NCI-H446 treated with DMSO at 0.1 percent for 48 hours (cell line): ENCODE measurements at places on chromosomes 2 and 18.

GRCh38 chr2:15808944-15809343 is 131.4 kb upstream of the MYCN start:
- DNase-seq: no peak

GRCh38 chr2:215745331-215745730 is 268.0 kb downstream of the MREG start:
- no peak for DNase-seq

DNA sequence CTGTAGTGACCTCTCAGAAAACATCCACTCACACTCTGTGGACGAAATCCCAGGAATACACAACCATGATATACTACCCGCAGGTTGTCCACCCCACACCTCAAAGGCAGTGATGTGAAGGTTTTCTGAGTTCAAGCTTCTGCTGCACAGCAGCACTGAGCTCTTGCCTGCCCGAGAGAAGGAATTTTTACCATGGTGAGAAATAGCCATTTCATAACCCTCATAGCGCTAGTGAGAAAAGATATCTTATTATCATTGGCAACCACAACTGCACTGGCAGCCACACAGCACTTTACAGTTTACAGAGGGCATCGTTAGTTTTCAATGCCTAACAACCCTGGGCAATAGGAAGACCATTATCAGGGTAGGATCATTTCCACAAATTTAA is 36.9 kb downstream of the NAPG start:
- no peak for DNase-seq

GRCh38 chr2:22737144-22737543 is 647.8 kb upstream of the KLHL29 start:
- no peak for DNase-seq

DNA sequence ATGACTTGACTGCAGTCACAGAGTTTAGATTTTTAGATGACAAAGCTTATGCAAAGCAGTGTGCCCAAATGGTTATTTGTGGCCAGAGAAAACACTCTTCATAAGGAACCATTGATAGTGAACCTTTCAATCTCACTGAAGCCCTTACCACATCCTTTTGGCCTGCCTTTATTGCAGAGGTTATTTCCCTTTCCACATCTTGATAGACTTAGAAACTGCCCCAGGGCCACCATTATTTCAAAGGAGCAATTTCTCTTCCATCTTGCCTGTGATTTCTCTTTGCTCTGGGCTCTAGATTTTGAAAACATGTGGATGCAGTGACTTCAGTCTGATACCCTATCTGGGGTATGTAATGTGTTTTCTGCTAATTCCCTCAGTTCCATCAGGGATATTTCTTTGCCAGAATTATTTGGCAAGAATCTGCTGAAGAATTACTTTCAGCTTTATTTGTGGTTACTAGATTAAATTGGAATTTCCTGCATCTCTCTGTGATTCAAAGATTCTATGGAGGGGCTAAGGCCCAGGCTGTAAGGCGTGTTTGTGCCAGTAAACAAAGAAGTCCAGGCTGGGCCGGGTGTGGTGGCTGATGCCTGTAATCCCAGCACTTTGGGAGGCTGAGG is 51.0 kb downstream of the MOGAT1 start:
- DNase-seq: no peak

DNA sequence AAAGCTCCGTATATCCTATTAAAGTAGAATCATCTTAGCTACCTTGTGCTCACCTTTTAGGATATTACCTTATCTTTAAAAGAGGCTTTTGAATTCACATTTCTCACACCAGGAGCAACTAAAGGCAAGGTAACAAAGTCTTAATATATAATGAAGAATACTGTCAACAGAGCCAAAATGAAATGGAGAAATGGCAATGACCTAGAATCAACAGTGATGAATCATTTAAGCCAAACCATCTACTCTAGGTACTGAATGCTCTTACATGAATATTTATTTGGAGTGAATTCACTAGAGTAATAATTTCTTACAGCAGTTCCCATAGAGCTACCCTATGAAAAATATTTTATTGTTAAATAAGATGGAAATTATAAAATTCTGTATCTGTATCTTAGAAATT is 421.0 kb downstream of the RND3 start:
- DNase-seq: no peak

GRCh38 chr2:187514930-187515329 is 39.3 kb downstream of the TFPI start:
- no peak for DNase-seq

DNA sequence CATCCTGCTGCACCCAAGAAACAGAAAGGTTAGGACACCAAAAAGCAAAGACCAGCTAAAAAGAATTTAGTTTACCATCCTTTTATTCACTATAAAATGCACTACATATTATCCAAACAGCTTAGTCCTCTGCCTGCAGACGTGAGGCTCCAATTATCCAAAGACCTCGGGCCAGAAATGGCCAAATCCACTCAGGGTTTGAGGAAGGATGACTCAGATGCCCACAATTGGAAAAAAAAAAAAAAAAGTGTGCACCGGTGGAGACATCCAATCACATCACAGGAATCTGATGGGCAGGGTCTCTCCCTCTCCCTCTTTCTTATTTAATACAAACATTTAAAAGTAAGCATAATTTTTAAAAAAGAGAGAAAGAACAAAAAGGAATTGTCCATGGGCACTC is 65.7 kb downstream of the TRABD2A start:
- DNase-seq: no peak

DNA sequence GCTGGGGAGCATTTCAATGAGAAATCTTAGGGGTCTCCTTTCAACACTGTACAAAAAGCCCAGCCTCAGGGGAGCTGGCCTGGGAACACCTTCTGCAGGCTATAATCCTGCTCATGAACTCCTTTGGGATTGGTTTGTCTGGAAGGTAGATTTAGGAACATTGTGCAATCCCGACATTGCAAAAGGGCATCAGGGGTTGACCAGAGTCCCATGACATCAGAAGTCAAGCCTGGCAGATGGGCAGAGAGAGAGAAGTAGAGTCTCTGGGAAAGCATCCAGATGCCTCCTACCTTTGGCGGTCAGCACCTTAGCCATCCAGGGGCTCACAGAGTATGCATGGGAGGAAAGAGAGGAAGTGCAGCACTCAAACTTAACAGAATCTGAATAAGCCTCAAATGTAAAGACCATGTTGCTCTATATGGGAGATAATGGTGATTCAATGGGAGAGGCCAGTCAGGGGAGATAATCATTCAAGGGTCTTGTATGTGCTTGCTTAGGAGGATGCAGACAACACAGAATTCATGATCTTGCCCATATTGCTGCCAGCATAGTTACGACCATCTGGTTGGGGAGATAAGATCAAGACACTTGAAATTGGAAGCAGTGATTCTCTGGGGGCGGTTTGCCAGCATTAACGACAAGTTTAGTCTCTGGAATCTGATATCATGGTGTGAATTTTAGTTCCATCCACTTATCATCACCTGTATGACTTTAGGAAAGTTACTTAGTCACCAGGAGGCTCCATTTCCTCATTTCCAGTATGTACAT is 58.3 kb upstream of the UPP2 start:
- no peak for DNase-seq

DNA sequence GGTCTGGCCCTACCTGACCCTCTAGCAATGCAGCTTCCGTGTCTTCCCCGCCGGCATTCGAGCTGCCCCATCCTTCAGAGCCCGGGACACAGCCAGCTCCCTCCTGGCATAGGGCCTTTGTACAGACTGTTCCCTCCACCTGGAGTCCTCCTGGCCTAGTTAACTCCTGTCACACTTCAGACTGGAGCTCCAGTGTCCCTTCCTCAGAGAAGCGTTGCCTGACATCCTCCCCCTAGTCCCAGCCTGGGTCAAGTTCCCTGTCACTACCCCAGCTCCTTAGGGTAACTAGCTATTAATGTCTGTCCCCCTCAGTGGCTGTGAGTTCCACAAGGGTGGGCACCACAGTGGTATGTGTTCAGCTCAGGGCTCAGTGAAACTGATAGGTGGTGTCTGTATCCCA is 45.5 kb upstream of the LOXHD1 start:
- no peak for DNase-seq

- no peak for DNase-seq
Observed at GRCh38 chr2:203553784-203554183, 18.7 kb upstream of the RAPH1 start.

DNA sequence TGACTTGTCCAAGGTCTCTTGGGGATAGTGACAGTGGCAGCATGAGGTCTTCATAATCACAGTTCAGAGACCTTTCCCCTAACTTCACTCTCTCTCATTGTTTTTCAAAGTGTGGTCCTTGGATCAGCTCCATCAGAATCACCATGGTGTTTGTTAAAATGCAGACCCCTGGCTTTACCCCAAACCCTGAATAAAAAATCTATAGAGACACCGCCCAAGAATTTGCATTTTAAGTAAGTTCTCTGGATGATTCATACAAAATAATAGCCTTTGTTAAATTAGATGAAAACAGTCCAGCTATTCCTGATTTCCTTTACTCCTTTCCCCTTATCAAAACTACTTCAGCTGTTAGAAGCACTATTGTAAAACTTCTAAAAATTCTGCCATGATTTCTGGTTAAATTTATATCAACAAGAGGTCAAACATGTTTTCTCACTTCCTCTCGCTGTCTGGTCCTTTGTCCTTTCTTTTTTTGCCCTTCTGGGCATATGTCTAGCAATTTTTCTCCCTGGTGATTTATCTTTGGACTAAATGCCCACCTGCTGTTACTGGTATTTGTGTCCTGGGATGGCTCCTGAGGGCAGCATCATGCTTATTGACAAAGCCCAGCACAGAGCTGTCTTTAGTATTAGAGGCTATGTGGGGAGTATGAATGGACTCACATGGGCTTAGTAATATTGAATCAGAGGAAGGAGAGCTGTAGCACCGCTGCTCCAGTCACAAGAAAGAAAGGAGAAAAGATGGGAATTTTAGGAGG is 63.4 kb downstream of the LHCGR start:
- no peak for DNase-seq

GRCh38 chr2:190093793-190094192 is 31.3 kb upstream of the MSTN start:
- no peak for DNase-seq

- DNase-seq: no peak
Observed at GRCh38 chr2:23592061-23592685, 207.2 kb downstream of the KLHL29 start.

DNA sequence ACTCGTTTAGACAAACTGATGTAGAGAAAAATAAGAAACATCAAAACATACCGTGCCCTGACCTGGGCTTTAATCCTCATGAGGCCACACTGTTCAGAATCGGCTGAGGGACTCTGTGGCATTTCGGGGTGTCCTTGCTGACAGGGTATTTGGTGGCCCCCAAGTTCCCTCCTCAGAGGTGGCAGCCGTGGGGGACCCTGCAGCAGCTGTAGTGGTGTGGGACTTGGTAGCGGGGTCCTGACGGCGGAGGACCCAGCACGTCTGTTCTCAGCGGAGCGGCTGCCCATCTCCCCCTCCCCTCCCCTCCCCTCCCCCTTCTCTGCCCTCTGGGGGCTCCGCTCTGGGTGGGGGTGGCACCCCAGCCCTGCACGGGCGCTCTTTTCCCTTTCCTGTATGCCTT is 18.4 kb downstream of the KCNG2 start:
- DNase-seq: no peak

- no peak for DNase-seq
Observed at GRCh38 chr2:10984418-10985135, 72.8 kb downstream of the KCNF1 start.

DNA sequence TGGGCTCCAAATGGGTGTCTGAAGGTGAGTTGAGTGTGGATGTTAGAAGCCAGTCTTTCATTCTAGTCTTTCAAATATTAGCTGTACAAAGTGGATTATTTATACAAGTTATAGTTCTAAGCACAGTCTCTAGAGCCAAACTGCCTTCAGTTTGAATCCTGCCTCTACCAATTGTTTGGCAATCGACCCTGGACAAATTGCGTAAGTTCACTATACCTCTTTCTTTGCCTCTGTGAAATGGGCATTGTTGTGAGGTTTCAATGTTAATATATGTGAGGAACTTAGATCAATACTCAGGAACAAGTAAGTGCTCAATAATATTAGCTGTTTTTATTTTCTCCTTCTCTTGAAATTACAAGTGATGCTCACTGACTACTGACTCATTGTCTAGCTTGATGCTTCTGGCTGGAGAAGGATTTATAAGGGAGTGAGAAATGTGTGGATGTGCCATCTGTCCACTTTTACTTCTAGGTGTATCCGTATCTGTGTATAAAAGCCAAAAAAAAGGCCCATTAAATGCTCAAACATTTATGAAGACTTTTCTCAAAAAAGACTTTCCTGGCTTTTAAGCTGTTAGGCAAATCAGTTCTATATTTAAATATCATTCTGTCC is 48.1 kb upstream of the RAPH1 start:
- DNase-seq: peak; percentile 25

GRCh38 chr2:138787053-138787666 is 7.0 kb upstream of the NXPH2 start:
- DNase-seq: peak; percentile 27

DNA sequence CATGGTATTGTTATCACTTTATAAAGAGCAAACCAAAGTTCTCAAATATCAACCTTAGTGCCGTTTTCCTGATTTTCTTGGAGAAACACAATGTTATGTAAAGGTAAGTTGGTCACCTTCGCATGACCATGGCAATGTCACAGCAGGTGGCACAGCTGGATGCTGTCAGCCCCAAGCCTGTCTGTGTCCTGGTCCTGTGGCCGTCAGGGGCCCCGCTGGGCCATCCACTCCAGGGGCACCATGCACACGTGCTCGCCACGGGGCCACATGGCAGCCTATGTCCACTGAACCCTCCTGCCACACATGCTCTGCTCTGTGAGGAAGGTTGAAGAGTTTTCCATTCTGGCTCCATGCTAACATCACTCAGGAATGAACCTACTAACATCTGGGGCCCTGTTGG is 85.9 kb downstream of the EIPR1 start:
- no peak for DNase-seq

DNA sequence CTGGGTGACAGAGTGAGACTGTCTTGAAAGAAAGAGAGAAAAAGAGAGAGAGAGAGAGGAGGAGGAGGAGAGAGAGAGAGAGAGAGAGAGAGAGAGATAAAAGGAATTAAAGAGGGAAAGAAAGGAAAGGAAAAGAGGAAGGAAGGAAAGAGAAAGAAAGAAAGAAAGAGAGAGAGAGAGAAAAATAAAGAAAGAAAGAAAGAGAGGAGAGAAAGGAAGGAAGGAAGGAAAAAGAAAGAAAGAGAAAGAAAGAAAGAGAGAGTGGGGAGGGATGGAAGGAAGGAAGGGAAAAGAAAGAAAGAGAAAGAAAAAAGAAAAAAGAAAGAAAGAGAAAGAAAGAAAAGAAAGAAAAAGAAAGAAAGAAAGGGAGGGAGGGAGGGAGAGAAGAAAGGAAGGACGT is 29.8 kb downstream of the MOGAT1 start:
- DNase-seq: no peak

GRCh38 chr2:241855888-241856422 is 2.7 kb downstream of the PDCD1 start:
- DNase-seq: no peak

DNA sequence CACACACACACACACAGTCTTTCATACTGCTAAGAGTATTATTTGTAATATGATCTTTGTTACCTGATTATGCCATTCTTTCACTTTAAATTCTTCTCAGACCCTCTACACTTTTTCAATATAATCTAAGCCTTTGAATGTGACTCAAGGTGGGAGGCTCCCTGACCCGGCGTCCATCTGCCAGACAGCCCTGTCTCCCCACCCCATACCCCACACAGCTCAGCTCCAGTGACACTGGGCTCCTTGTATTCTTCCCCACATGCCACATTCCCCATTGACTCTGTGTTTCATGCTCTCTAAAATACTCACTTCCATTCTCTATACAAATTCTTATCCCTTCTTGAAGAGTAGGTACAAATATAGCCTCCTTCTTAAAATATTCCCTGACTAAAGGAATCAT is 442.2 kb downstream of the TGIF1 start:
- no peak for DNase-seq

- no peak for DNase-seq
Observed at GRCh38 chr2:76808732-76809131, 713.4 kb downstream of the LRRTM4 start.

GRCh38 chr2:130374587-130375290 is 18.9 kb downstream of the PTPN18 start:
- DNase-seq: no peak
